SJSA1 (cell line): ENCODE measurements at places on chromosomes 5 and 9. TPM values are rescaled to one million over a fixed set of nuclear protein-coding genes. Genes with fewer than 3 reads are reported as not detected.

DNA sequence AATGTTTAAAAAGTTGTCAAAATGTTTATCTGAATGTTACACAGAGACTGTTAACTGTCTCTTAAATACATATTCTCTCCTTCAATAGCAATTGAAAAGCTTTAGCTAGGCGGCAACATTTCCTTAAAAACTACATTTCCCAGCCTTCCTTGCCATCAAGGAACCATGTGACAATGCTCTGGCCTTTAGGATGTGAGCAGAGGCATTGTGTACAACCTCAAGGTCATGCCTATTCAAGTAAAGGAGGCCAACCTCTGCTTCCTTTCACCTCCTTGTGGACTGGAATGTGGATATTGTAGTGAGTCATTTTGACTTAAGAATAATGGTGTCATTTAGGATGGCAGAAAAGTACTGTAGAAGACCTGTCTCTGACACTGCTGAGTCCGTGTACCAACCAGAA is 23.7 kb upstream of the MROH2B start:
- no peak for DNase-seq
- H3K27ac ChIP-seq = no peak overlapping the region
- no peaks in the 10 kb centered on the region for H3K27me3 ChIP-seq

The ADRA1B gene
- total RNA-seq = 2.8 and 4.4 TPM in 2 replicates

- DNase-seq = no peak
- H3K27me3 ChIP-seq = no peaks in the 10 kb centered on the region
- H3K4me3 ChIP-seq = no peak overlapping the region
- no peak overlapping the region for H3K27ac ChIP-seq
- H3K4me1 ChIP-seq = no peaks in the 10 kb centered on the region
These were observed 167.8 kb downstream of the GABRB2 start for GRCh38 chr5:161378701-161379100.

DNA sequence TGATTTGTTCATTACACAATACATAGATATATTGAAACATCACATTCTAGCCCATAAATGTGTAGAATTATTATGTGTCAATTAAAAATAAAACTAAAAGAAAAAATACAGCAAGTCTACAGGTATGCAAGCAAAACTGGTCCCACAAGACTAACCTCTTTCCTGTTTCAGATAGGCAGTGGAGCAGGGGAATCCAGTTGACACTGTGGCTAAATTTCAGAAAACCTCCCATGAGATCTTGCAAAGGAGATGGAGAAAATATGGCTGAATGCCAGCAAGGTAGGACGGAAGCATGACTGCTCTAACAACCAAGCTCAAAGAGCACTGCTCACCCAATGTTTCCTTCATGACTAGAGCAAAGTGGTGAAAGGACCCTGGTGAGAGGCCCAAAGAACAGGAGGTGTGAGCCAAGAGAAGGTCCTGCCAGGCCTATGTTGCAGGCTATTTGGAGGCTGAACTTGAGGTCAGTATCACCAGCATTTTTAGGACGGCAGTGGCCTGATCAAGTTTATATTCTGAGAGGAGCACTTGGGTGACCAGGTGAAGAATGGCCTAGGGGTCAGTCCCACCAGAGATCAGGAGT is 1.1 kb upstream of the SH3TC2 start:
- no peaks in the 10 kb centered on the region for H3K27me3 ChIP-seq
- no peak overlapping the region for H3K27ac ChIP-seq
- peaks cover 38% of the 10 kb centered on the region for H3K4me1 ChIP-seq
- no peak for DNase-seq
- no peak overlapping the region for H3K4me3 ChIP-seq

The PCDHGA12 gene
- 0.34 TPM in 1 of 2 replicates, not detected in the other for total RNA-seq

DNA sequence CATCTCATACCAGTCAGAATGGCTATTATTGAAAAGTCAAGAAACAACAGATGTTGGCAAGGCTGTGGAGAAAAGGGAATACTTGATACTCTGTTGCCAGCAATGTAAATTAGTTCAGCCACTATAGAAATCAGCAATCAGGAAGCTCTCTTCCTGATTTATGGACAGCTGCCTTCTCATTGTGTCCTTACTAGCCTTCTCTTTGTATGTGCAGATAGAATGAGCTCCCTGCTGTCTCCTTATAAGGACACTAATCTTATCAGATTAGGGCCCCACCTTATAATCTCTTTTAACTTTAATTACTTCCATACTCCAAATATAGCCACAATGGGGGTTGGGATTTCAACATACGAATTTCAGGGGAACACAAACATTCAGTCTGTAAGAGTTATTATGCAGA is 38.0 kb downstream of the KCNV2 start:
- H3K27ac ChIP-seq = no peak overlapping the region
- H3K4me1 ChIP-seq = no peaks in the 10 kb centered on the region
- DNase-seq = no peak
- no peaks in the 10 kb centered on the region for H3K27me3 ChIP-seq
- no peaks in the 10 kb centered on the region for H3K36me3 ChIP-seq

- H3K36me3 ChIP-seq = no peaks in the 10 kb centered on the region
- no peak overlapping the region for H3K4me3 ChIP-seq
- no peaks in the 10 kb centered on the region for H3K27me3 ChIP-seq
- H3K27ac ChIP-seq = no peak overlapping the region
These were observed 654.3 kb downstream of the CCDC171 start for GRCh38 chr9:16207161-16207560.

The CTNND2 gene
- total RNA-seq = 0.03 TPM in 1 of 2 replicates, not detected in the other

- H3K4me1 ChIP-seq = no peaks in the 10 kb centered on the region; the same call in 1 of the 2 replicates
- no peak overlapping the region for H3K27ac ChIP-seq
- H3K36me3 ChIP-seq = no peaks in the 10 kb centered on the region
These were observed 136.0 kb upstream of the NREP start for GRCh38 chr5:111892949-111893348.

- no peak overlapping the region for H3K4me3 ChIP-seq
- no peaks in the 10 kb centered on the region for H3K36me3 ChIP-seq
- no peaks in the 10 kb centered on the region for H3K27me3 ChIP-seq
These were observed 38.0 kb upstream of the OSMR start for GRCh38 chr5:38807570-38808483.

The CARD9 gene
- 0.16 and 0.32 TPM in 2 replicates for total RNA-seq

DNA sequence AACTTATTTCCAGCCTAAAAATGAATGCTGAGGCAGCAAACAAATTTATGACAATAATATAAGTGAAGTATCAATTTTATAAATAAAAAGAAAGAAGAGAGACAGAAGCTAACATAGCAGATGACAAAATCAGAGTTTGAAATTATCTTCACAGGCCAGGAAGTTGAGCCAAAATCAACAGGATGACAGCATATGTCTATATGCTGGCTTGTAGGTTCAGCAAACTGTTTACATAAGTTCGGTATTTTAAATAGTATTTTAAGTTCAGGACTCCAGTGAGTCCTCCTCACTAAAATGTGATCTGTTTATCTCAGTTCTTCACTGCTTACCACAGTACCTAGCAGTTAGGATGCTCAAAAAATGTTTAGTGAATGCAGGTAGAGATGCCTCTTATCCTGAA is 359.6 kb upstream of the SMC2 start:
- H3K27ac ChIP-seq = no peak overlapping the region
- H3K36me3 ChIP-seq = no peaks in the 10 kb centered on the region
- H3K4me1 ChIP-seq = no peaks in the 10 kb centered on the region
- DNase-seq = no peak
- no peaks in the 10 kb centered on the region for H3K27me3 ChIP-seq

DNA sequence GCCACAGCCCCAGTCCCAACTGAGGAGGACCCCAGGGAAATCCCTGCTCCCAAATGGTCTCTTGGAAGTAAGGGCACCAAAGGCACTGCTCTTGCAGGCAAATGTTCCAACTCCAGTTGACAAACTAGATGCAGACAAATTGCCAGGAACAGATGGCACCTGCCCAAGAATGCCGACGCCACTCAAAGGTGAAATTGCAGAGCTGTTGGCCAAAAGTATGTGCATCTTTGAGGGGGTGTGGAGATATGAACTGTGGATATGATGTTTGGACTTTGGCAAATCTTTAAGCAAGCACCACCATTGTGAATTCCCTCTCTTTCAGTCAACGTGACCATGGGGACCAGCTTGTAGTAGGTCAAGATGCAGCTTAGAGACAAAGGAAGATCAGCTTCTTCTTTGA is 12.0 kb upstream of the CPLX2 start:
- H3K4me3 ChIP-seq = no peak overlapping the region
- no peak for DNase-seq
- no peaks in the 10 kb centered on the region for H3K4me1 ChIP-seq
- H3K36me3 ChIP-seq = no peaks in the 10 kb centered on the region
- H3K27ac ChIP-seq = no peak overlapping the region

The SPINK5 gene
- total RNA-seq = not detected in 2 replicates

GRCh38 chr9:126638571-126639132 is 24.9 kb downstream of the LMX1B start:
- H3K36me3 ChIP-seq = no peaks in the 10 kb centered on the region
- no peaks in the 10 kb centered on the region for H3K4me1 ChIP-seq
- DNase-seq = no peak

The SLC28A3 gene
- total RNA-seq = 0.11 and 0.13 TPM in 2 replicates

GRCh38 chr9:75907329-75907728 is 16.9 kb downstream of the PCSK5 start:
- peaks cover 9% of the 10 kb centered on the region for H3K4me1 ChIP-seq
- no peak for DNase-seq
- H3K36me3 ChIP-seq = no peaks in the 10 kb centered on the region

DNA sequence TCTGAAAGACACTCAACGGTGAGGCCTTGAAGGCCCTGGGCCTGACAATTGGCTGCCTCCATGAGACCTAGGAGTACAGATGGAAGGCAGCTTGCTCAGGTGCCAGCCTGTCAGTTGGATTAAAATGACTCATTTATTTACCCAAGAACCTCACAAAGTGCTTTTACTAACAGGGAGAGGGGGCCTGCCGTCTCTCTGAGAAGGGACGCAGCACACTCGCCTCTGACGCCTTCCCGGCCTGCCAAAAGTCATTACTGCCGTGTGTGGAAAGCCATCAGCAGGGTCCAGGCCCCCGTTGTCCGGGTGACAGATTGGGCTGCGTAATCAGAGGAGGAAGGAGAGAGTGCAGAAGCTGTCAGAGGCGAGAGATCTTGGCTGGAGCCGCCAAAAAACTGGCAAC is 32.4 kb downstream of the DDX31 start:
- H3K27ac ChIP-seq = no peak overlapping the region
- no peak overlapping the region for H3K4me3 ChIP-seq

GRCh38 chr9:31304576-31304975 is 1079.9 kb upstream of the ACO1 start:
- DNase-seq = no peak
- H3K27me3 ChIP-seq = no peaks in the 10 kb centered on the region
- no peak overlapping the region for H3K4me3 ChIP-seq
- H3K4me1 ChIP-seq = no peaks in the 10 kb centered on the region

DNA sequence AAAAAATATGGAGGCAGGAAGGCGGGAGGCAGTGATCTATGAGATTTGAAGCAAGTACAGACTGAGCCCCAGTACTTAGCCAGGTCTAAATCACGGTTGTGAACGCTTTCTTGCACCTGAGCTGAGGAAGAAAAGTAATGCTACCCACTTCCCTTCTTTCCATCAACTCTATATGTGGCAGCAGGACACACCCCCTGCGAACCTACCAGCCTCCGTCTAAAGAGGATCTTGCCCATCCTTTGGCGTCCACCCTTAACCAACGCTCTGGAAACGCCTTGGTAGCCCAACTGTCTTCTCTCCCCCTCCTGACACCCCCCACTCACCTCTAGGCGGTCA is 545 bp downstream of the HMGCS1 start:
- H3K36me3 ChIP-seq = no peaks in the 10 kb centered on the region
- H3K4me1 ChIP-seq = peaks cover 16% of the 10 kb centered on the region
- no peaks in the 10 kb centered on the region for H3K27me3 ChIP-seq
- peak overlapping the region; percentile 66 for H3K4me3 ChIP-seq
- peak overlapping the region; percentile 61 for H3K27ac ChIP-seq
- DNase-seq = no peak

GRCh38 chr9:84655447-84655846 is 14.1 kb upstream of the NTRK2 start:
- H3K4me3 ChIP-seq = no peak overlapping the region
- no peak overlapping the region for H3K27ac ChIP-seq
- H3K27me3 ChIP-seq = no peaks in the 10 kb centered on the region
- no peaks in the 10 kb centered on the region for H3K4me1 ChIP-seq

DNA sequence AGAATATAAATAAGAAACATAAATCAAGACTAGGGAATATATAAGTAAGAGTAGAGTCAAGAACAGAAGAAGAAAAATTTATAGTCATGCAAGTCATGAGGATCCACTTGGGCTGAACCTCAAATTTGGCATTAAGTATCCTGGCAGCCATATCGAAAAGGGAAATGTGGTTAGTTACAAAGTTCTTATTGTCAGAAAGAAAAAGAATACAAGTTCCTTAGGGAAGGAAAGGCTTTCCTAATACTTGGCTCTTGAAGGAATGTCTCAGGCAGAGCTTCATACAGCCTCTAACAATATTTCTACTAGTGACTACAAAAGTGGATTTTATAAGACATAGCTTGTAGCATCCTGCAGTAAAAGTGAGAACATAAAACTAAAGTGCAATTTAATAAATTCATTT is 45.4 kb downstream of the TMEM252 start:
- H3K36me3 ChIP-seq = no peaks in the 10 kb centered on the region
- DNase-seq = no peak
- 0 out of 2 replicates have a peak, but pooled peaks cover 2% of the 10 kb centered on the region for H3K27me3 ChIP-seq
- H3K27ac ChIP-seq = no peak overlapping the region
- H3K4me3 ChIP-seq = no peak overlapping the region
- H3K4me1 ChIP-seq = no peaks in the 10 kb centered on the region

DNA sequence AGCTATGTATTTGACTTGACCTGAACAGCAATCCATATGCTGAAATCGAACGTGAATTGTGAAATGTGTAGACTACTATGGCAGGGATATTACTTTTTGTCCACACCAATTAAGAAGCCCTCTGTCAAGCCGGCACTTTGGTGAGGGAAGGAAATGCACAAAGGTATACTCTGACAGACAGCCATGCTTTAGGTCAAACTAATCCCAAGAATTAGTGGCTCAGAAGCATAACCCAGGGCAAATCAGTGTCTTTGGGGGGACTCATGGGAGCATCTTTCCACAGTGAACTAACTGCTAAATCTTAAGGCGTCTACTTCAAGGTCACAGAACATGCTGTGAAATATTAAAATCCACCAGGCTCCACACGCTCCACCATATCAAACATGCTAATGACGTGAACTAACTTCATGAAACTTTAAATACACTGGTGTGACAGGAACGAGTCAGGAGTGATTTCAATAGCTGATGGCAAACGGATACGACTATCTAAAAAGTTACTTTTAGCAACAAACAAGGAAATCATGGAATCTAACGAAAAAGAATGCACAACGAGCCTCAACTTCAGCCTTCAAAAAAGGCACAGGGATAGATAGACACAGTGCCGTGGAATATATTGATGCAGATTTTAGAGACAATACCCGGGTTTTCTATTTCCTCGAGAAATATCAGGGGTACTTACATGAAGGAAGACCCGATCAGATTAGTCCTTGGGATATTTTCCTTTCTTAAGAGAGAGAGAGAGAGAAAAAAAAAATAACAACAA is 527 bp downstream of the MEF2C start:
- peaks cover 34% of the 10 kb centered on the region for H3K4me1 ChIP-seq
- peak overlapping the region; percentile 52 for H3K4me3 ChIP-seq

DNA sequence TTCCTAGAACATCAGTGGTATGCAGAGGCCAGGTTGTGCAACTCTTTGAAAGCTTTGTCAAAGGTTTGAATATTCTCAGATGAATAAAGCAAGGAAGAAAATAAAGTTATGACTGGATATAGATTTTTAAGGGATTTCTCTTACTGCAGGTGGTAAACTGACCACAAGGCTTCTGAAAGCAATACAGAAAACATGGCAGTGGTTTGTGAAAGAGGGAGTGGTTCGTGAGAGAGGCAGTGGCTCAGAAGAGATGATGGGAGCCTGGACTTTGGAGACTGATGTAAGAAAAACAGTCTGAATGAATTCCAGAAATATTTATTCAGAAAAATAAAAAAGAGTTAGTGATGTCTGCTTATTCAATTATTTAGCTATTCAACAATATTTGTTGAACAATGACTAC is 380.4 kb upstream of the CTNND2 start:
- no peak overlapping the region for H3K4me3 ChIP-seq
- H3K27ac ChIP-seq = no peak overlapping the region
- H3K4me1 ChIP-seq = no peaks in the 10 kb centered on the region
